ENCODE measurements at places on chromosomes 11 and 22.

GRCh38 chr22:37020192-37020479 lies 594 bp downstream of the MPST start:
- DNase-seq: peak; percentile 38

DNA sequence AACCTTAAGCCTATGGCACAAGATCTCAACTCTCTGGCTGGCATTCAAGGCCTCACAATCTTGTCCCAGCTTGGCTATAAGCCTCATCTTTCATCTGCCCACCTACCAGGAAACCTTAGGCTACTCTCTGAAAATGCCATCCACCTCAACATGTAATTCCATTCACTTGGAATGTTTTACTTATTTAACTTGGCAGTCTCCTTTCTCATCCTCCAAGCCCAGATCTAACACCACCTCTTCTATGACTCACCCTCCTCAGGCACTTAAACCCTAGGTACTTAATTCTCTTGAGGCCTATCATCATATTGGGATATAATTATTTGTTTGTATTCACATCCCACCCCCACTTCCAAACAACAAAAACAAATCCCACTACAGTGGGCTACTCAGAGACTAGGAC lies 15.0 kb downstream of the POGLUT3 start:
- peak; percentile 31 for DNase-seq

DNA sequence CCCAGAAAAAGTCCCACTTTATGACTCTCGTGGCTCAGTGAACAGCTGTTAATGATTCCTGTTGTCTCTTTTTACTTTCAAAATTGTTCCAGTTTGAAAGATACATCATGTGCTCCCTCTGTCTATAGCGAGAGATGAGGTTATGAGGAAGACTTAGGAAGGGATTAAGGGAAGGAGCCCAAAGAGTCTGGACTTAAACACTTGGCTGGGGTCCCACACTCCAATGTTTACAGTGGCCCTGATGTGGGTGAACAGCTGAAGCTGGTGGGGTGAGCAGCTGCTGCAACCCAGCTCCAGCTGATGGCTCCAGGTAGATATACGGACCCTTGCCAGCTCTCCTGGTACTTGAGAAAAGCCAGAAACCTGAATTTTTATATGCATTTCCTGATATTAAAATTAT lies 84.5 kb upstream of the PLET1 start:
- no peak for DNase-seq

DNA sequence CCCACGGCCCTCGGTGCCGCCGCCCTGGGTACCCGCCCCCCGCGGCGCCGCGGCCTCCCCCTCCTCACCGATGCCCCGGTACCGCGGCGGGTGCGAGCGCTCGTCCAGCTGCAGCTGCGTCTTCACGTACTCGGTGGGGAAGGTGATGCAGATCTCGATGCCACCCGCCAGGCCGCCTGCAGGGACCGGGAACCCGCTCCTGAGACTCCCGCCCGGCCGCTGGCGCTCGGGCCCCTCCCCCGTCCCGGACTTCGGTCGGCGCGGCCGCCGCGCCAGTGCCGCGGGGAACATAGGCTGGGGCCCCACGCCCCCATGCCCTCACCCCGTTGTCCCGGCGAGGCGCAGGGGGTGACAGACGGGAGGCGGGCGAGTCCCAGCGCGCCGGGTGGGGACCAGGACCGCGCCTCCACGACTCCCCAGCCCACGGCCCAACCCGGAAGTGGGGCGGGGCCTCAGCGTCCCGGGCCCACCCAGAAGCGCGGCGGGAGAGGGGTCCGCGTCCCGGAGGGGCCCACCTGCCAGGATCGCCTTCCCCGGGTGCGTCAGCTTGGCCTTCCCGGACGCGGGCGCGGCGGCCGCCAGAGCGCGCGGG lies 375 bp downstream of the SLC25A1 start:
- peak; percentile 26 for DNase-seq

- no peak for DNase-seq
These were observed 23.3 kb downstream of the MICALL1 start for GRCh38 chr22:37929390-37929789.

Measured in T47D (cell line).